H4 (cell line): ENCODE measurements at places on chromosomes 11 and 22. TPM values are rescaled to one million over a fixed set of nuclear protein-coding genes. Genes with fewer than 3 reads are reported as not detected.

The SLCO2B1 gene
- total RNA-seq, result 3.0 TPM in 1 of 2 replicates, not detected in the other

DNA sequence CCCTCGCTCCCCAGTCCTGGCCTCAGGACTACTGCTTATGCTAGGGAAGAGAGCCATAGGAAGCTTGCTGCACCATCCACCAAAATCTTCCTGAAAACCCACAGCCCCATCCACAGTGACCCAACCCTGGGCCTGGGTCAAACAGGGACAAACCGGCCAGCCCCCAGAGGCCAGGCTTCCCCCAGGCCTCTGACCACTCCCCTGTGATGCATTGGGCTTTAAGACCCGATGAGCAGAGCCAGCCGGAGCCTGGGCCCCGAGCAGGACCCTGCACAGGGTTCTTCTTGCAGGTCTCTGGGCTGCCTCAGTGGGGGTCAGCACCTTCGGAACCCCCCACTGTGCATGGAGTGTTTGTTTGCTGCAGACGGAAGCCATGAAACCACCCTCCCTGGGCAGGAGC, 583.7 kb downstream of the BRD1 start:
- no peak for DNase-seq

DNA sequence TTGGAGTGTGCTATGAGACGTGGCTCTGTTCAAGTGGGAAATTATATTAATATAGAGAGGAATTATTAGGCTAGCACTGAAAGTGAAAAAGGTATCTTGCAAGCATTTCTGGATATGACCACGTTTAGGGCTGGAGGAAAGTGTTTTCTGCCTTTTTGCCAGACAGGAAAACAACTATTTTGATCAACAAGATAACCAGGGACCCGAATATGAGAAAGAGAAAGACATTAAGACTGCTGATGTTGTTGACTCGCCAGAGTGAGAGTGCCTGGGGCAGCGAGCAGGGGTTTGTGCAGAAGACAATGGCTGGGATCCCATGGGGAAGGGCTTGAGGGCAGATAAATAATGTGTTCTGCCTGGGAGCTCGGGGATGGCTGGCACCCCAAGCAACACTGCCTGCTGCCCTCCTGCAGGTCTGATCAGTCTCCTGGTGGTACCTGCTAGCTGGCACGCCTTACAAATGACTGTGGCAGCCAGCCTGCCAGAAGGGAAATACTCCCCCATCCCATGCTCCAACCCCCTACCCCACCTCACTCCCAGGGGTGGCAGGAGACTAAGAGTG, 23.1 kb upstream of the CHST1 start:
- no peak for DNase-seq

The KIAA1671 gene
- total RNA-seq, result 1.7 and 3.2 TPM in 2 replicates

GRCh38 chr22:27726686-27727449, 74.7 kb downstream of the MN1 start:
- DNase-seq, result peak; percentile 87

DNA sequence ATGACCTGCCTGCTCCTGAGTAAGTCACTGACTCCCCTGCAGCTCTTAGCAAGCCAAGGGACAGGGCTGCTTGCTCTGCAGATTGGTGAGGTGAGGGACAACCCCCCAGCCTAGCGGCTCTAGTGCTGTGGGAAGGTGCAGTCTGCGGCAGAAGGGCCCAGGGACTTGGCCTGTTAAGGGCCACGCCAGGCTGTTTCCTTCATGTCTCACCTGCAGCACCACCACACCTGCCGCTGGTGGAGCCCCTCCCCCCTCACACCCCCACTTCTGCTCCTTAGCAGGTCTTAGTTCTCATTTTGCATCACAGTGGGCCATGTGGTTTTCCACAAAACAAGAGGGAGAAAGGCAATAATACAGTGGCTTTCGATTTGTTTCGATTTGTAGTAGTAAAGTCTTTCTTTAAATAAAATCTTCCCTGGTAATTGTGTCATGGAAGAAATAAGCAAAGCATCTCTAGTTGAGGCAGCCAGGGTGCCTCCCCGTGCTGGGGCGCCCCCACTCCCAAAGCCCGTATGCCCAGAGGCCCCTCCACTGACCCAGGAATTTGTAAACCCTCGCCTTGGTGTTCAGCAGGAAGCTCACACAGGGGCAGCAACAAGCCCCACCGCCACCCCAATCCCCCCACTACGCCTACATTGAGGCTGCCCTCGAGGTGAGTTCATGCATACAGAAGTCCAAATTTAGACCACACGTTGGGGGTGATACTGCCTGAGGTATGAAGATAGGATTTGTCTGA, 86.5 kb upstream of the CLDN5 start:
- no peak for DNase-seq

The OR4A16 gene
- 0.68 TPM in 1 of 2 replicates, not detected in the other for total RNA-seq

- no peak for DNase-seq
These were observed 12.6 kb downstream of the ZDHHC5 start for GRCh38 chr11:57680552-57680874.

DNA sequence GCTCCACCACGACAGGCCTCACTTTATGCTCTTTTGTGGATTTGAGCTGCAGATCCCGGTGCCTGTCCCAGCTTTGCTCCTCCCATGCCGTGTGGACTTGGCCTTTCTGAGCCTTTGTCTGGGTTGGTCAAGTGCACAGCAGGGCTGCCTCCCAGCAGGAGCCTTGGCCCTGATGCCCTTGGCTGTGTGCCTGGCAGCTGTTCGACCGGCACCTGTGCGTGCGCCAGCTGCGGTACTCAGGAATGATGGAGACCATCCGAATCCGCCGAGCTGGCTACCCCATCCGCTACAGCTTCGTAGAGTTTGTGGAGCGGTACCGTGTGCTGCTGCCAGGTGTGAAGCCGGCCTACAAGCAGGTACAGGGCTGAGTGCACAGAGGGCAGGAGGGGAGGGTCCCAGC, 46.5 kb downstream of the MYO7A start:
- no peak for DNase-seq

GRCh38 chr11:94130298-94131046, 1.8 kb downstream of the PANX1 start:
- DNase-seq, result peak; percentile 46

DNA sequence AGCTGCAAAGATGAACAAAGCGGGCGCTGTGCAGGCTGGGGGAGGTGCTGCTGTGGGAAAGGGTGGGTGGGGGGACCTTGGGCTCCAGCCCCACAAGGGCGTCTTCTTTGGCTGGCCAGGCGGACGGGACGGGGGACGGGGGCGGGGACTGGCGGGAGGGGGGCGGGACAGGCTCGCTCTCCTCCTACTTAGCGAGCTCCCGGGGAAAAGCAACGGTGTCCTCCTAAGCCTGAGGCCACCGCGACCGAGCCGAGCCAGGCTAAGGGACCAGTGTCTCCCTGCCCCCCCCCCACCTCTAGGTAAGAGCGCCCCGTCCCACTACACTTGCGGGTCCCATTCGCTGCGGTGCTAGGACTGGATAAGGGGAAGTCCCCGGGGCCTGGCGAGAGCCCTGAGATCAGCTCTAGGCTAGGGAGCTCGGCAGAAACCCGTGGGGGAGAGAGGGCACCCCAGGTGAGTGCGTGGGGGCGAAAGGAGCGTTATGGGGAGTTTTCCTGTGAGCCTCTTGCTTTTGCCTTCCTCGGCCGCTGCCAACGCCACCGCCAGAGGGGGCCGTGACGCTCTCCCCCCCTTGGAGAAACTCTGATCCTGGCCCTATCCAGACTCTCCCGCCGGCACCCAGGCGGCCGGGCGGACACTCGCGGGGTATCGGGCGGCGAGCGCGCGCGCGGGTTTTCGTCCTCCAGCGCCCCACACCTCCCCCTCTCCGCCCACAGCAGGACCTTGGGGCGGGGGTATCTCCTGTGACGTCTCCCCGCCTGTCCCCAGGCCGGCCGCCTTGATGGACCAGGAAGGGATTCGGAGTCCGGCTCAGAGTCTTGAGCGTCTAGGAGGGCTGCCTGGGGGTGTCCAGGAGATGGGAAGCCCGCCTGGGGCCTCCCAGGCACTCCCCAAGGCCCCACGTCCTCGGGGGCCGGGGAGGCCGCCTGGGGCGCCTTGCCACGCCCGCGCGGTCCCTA, at the start of gene PHLDB1:
TSS of gene PHLDB1 (plus strand) at position 215 of the 959 bp plus-strand sequence. CDS start 6,222 bp downstream, outside the sequence.
- DNase-seq, result peak; percentile 52

- DNase-seq, result no peak
These were observed 10.0 kb upstream of the TBC1D22A start for GRCh38 chr22:46752286-46752987.

DNA sequence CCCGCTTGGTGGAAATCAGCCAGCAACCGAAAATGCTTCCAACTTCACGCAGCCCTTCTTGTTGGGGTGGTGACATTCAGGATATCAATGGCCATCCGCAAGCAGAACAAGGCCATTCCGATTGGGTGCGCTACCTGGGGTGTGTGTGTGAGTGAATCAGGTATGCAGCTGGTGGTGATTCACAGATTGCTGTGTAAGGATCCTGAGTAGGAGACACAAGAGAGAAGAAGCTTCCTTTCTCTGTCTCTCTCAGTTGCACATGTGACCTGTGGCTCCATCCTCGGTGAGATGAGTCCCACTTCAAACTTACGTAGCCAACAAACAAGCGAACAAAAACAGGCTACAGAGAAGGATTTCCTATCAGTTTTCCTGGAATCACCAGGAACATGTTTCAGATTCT, 9.6 kb upstream of the TMEM184B start:
- DNase-seq, result no peak

DNA sequence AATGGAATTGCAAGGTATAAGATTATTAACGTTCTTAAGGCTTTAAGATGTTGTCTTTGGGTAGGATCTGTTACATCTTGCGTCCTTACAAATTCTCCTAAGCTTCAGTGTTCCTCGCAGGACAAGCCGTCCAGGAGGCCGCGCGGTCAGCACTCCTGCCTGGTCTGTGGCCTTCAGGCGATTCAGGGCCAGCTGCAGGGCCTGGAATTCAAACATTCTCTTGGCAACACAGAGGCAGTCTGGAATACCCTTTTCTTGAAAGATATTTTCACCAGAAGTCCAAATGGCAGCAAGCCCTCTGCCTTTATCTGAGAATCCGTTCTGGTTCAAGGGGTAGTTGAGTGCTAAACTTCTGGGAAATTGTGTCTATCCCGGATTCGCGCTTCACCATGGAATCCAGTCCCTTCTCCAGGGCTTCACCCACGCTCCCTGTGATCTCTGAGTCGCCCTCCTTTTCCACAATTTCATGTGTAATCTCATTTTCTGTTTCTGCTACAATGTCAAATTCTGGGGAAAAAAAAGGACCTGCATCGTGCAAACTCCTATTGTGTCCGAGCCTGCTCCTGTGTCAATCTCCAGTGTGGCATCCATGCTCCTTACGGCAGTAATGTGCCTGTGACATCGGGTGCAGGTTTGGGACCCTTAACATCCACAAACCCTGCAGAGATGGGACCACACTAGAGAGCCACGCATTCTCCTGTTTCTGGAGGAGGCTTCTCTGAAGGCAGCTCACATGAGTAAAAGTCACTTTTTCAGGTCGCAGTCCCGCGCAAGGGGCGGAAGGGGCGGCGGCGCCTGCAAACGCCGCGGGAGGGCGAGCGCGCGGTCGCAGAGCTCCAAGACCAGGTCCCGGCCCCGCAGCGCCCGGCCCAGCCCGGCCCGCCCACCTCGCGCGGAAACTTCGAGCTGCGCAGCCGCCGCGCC, 25.4 kb upstream of the SORL1 start:
- DNase-seq, result no peak

DNA sequence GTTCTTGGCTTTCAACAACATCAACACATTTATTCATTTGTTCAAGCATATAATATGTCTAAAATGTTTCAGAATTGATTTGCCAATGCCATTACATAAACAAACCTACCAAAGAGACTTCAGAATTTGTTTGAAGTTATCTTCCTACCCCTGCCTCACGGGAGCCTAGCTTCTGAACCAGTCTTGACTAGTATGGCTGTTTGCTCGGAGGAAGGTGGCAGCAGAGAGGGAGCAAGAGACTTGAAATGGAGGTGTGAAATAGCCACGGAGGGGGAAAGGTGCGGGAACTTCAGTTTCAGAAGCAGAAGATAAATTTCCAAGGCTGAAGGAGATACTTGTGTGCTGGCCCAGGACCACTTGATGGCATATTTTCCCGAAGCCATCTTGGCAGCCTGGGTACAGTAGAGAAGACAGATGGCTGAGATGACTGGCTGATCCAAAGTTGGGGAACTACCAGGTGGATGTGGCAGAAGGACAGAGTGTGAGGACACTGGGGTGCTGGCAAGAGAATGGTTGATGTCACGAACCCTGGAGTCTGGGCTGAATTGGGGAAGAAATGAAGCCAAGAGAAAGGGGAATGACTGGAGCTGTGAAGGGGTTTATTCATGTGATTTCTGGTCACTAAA, 14.0 kb upstream of the MTCH2 start:
- DNase-seq, result no peak

The GPHA2 gene
- not detected in 2 replicates for total RNA-seq

DNA sequence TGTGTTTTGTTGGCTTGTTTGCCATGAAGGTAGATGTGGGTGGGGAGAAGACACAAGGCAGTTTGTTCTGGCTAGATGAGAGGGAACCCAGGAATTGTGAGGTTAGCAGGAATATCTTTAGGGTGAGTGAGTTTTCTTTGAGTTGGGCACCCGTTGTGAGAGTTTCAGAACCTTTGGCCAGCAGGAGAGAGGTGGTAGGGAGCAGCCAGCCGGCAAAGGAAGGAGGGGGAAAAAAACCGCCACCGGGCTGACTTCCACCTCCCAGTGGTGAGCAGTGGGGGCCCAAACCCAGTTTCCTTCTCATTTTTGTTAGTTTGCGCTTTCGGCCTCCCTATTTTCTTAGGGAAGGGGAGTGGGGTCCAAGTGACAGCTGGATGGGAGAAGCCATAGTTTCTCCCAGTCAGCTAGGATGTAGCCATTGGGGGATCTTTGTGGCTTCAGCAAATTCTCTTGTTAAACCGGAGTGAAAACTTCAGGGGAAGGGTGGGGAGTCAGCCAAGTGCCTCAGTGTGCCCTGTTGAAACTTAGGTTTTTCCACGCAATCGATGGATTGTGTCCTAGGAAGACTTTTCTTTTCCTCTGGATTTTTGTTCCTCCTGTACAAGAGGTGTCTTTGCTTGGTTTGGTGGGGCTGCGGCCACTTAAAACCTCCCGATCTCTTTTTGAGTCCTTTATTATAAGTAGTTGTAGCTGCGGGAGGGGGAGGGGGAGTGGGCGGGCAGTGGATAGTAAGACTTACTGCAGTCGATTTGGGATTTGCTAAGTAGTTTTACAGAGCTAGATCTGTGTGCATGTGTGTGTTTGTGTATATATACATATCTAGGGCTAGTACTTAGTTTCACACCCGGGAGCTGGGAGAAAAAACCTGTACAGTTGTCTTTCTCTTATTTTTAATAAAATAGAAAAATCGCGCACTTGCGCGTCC, 1.1 kb upstream of the GCAT start:
- no peak for DNase-seq

The ALDH3B2 gene
- not detected in 2 replicates for total RNA-seq

- no peak for DNase-seq
These were observed 3.9 kb downstream of the TUBA8 start for GRCh38 chr22:18114495-18114894.

DNA sequence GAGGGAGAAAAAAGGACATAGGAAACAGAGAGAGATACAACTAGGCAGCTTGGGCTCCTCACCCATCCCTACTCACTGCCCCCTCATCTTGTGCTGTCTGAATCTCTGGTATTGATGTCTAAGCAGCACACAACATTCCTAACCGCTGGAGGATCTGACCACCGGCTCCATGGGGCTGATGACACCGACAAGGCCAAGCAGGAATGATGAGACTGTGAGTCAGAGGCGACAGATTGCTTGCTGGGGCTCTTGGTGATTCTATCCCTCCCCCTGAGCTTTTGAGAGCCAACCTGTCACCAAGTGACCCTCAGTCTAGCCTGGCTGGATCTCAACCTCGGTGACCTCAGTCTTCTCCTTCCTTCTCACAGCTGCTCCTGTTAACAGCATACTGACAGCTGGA, 13.8 kb downstream of the PAMR1 start:
- peak; percentile 22 for DNase-seq

GRCh38 chr11:104338186-104338585, 174.2 kb upstream of the PDGFD start:
- DNase-seq, result no peak

The DLG2 gene
- total RNA-seq, result 1.7 and 2.6 TPM in 2 replicates
